ENCODE measurements at places on chromosomes 3 and 15.

- DNase-seq = no peak
Measured at GRCh38 chr3:173401369-173401768, 3.8 kb downstream of the NLGN1 start.

- DNase-seq = no peak
Measured at GRCh38 chr3:55423782-55424181, 63.3 kb downstream of the WNT5A start.

DNA sequence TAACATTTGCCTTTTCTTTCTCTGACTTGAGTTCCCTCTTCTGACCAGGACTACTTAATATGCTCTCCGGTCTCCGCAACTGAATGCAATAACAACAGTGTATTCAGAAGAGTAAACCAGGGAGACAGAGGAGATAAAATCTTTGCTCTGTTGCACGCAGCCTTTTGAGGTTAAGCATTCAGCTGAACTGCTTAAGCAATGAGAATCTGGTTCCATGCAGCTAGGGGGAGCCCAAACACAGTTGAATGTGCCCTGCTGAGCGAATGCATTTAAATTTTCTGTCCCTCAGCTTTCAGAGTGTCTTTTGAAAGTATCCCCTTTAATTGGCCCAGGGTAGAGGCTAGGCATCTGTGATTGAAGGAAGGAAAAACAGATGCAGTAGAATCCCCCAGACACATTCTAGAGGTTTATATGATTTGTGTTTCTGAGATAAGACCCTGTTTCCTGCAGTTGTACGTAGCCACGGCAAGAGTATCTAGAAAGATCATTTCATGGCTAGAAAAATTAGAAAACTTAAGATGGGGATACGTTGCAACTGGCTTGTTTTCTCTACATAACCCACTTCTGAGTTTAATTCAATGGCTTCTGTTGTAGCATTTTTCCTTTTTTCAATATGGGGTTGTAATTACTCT is 309.6 kb downstream of the TUSC7 start:
- DNase-seq = peak; percentile 5

DNA sequence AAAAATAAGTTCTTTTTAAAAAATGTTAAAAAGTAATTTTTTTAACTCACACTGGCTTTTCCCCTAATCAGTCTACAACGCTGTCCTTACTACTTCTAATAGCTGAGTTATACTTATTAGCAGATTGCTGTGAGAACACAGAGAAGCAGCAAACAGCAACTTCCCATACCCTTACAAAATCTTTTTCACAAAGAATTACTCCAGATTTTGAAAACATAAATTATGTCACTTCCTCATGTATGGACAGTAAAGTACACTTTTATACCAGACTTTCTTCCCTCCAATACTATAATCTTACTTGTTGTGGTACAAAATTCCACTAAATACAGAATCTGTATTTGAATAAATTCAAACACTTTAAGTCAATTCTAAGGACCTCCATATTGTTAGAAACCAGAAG is 2.1 kb downstream of the PHC3 start:
- DNase-seq = peak; percentile 11

GRCh38 chr3:88807491-88808105 is 299.8 kb upstream of the EPHA3 start:
- DNase-seq = no peak

DNA sequence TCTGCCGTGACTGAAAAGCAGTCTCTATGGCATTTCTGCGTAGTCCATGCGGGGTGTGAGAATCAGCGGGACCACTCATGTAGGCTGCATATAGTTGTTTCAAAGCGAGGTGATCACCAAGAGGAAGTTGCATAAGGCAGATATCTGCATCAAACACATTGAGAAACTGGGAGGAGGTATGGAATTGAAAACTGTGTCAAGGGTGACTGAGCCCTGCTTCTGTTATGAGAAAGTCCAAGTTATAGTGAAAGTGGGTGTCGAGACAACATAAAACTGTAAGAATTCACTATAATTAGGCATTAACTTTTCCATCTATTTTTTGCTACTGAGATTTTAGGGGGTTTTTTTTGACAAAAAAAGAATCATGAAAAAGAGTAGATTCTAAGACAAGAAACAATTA is 109.3 kb downstream of the ZIC1 start:
- no peak for DNase-seq

DNA sequence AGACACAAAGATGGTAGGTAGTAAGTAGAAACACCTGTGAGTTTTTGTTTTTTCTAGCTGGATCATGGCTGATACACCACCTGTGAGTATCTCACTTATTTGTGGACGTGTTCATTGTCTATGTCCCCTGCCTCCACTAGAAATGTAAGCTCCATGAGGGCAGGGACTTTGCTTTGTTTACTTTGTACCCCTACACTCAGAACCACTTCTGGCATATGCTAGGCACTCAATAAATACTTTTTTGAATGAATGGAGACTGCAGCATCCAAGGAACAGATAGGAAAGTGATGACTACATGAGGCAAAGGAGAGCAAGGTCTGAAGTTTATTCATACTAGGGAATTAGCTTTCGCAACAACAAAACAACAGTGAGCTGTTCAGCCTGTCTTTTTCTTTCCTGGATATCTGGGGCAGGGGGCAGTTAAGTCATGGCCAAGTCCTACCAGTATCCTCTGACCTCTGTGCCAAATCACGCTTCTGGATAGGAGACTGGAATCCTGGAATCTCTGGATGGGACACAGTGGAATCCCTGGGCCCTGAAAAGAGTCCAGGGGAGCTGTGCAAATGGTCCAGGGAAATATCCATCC is 11.6 kb upstream of the EPB42 start:
- DNase-seq = no peak

DNA sequence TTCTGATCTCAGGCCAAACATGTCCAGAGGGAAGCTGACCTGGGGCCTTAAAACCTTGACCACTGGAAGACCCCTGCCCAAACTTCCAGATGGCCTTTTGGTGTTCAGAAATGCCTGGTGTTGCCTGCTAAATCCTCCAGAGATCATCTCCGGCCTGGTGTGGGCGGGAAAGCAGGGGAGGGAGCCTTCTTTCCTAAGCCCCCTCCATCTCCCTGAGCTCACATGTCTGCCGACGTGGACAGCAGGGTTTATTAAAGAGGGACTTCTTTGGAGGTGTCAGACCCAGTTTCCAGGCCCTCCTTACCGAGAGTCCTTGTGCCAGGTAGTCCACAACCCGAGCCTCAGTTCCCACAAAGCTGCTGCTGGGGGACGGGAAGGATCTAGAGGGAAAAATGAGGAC is 55.9 kb upstream of the SLC6A1 start:
- no peak for DNase-seq

- DNase-seq = no peak
Measured at GRCh38 chr3:59685432-59685831, 635.6 kb upstream of the CFAP20DC start.

GRCh38 chr3:168165390-168166269 is 69.9 kb upstream of the GOLIM4 start:
- peak; percentile 34 for DNase-seq

Data from CD4-positive, alpha-beta T cell treated with Interleukin-17A for 1 hour (primary cell).